ENCODE measurements at places on chromosomes 13 and 19.
A peak's percentile ranks its signal among the peaks of the same experiment; 100 is the strongest.

DNA sequence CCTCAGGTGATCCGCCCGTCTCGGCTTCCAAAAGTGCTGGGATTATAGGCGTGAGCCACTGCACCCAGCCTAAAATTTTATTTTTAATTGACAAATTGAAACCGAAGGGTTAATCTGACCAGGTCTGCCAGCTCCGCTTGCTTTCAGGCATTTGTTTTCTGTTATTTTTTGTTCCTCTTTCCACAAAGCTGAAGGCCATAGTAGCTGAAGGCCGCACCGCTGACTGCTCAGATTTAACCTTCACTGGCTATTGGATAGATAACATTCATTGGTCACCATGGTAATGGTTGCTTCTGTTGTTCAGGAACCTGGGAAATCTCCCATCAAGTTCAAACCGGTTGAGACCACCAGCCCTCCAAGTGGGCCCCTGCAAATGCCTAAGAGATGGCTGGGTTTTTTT, 124.5 kb upstream of the USP29 start:
- no peak for DNase-seq

- DNase-seq: no peak
Observed at GRCh38 chr13:91368676-91369440, 21.4 kb downstream of the MIR17HG start.

- DNase-seq: no peak
Observed at GRCh38 chr13:113441661-113442060, 11.6 kb downstream of the ADPRHL1 start.

GRCh38 chr13:47809411-47809810, 191.7 kb downstream of the SUCLA2 start:
- DNase-seq: no peak

DNA sequence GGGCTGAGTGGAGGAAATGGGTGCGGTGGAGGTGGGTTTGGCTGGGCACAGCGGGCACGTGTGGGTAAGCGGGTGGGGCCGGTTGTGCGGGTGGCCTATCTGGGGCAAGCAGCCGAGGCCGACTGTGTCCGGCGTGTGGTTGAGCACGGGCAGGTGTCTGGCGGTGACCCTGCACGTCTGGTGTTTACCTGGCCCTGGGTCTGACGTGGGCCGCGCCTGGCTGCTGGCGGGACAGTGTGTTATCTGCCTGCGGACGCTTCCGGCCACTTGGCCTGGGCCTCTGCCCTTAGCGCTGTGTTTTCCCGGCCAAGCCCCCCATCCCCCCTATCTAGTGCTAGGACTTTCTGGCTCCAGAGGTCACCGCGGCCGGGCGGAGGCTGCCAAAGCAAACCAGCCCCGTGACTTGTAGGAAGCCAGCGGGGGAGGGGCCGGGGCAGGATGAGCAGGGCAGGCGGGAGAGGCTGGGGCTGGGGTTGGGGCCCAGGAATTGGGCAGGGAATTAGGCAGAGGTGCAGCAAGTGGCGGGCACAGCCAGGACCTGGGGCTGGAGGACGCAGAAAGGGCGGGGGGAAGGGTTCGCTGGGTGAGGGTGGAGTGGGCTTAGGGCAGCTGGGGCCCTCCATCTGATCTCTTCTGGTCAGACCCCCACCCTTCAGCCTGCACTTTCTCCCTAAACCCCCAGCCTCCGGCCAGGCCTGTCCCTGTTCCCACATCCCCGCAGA, 534 bp upstream of the HPN start:
- no peak for DNase-seq

DNA sequence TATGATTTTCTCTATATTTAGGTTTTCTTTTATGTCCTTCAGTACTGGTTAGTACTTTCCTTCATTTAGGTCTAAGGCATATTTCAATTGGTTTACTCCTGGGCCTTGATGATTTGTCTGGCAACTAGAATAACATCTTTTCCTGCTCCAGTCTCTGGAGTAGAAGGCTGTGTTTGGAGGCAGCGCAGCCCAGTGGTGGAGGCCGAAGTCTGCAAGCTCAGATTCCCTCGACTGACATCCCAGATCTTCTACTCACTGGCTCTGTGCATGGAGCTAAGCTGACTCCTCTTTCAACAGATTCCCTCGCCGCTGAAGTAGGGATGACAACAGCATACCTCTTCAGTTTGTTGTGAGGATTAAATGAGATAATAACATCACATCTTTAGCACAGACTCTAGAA, 141.0 kb downstream of the RAP2A start:
- DNase-seq: no peak

DNA sequence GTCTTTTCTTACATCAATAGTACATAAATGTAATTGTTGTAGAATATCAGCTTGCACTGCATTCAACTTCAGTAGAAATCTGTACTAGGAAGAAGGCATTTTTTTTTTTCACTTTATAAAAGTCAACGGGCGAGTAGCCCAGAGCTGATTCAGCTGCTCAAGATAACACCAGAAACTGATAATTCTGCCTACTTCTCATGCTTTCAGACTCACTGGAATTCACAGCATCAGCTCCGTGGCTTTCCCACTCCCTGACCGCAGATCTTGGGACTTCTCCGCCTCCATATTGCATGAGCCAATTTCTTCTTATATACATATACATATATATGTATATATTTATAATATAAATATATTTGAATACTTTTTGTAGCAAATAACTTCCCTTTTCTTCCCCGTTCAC, 263.1 kb upstream of the RXFP2 start:
- DNase-seq: no peak

GRCh38 chr13:24668955-24669582, 11.1 kb upstream of the ATP12A start:
- DNase-seq: no peak

- no peak for DNase-seq
Observed at GRCh38 chr19:7469669-7470285, 19.1 kb downstream of the PEX11G start.

DNA sequence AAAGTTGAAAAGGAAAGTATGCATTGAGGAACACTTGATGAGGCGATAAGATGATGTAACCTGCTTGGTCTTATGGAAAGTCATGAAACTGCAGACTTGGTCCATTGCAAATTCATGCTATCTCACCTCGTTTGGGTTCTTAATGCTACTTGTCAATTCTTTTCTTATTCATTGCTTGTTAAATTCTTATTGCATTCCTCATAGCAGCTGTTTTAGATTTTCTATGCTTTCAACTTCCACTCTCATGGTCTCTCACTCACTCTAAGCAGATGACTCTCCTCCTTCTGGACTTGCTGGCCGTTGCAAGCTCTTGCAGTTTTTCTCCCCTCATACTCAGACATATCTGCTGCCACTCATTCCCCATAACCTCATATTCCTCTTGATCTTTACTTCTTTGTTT, 67.8 kb upstream of the CSNK1A1L start:
- no peak for DNase-seq

DNA sequence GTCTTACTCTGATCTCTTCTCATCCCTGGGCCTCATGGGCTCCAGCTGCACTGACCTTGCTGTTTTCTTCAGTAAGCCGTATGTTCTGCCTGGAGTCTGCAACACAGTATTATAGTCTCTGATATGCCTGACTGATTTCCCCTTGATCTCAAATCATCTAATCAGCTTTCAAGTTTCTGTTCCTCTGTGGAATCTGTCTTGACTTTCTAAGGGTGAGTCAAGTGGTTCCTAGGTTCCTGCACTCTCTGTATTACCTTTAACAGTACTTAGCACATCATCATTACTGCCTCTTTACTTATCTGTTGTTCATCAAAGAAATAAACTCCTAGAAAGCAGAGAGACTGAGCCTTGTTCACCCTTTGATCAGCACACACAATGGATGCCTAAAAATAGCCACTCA, 350.7 kb downstream of the LMO7 start:
- DNase-seq: no peak

- no peak for DNase-seq
Observed at GRCh38 chr19:18883526-18884304, 12.2 kb downstream of the CERS1 start.

- no peak for DNase-seq
Observed at GRCh38 chr19:14434543-14435319, 1.6 kb downstream of the PKN1 start.

DNA sequence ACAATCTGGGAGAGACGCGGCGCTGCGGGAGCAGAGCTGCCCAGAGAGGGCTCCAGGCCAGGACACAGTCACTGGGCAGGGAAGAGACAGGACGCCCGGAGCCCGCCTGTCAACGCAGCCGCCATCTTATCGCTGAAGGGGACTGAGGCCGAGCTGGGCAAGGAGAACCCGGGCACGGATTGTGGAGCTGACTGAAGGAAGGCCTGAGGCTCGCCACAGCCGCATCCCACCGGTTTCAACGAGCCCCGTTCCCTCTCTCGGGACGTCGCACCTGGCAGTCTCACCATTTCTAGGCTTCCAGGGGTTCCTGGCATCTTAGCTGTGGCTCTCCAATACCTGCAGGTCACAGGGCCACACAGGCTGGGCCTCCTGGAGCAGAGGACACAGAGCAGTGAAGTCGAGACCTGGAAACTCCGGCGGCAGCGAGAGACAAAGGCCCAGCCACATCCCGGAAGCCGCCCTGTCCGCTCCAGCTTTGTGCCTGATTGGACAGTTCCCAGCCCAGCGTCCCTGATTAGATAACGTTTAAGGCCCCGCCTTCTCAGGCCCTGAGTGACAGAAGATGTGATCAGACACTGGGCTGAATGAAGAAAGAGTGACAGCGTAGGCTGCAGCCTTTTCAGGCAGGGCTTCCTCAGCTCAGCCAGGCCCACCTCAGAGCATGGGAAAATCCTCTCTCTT, at the start of gene ZNF91:
ZNF91 (minus strand) TSS at position 431 of the 681 bp plus-strand sequence; CDS start at position 314, 117 bp downstream.
- peak; percentile 84 for DNase-seq

DNA sequence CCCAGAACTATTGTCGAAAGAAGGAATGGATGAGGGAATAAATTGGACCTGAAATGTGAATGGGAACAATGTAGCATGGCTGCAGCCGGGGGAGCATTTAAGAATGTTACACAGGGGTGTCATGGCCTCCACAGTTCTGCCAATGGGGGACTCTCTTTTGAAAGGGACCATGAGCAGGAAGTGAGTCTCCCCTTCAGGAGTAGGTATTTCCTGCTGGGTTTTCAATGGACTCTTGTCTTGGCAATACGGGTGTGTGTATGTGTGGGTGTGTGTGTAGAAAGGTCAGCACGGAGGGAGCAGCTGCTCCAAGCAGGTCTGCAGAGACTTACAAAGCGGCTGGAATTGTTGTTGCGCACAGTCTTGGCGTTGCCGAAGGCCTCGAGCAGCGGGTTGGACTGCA, 24.4 kb downstream of the MYO1F start:
- DNase-seq: no peak

DNA sequence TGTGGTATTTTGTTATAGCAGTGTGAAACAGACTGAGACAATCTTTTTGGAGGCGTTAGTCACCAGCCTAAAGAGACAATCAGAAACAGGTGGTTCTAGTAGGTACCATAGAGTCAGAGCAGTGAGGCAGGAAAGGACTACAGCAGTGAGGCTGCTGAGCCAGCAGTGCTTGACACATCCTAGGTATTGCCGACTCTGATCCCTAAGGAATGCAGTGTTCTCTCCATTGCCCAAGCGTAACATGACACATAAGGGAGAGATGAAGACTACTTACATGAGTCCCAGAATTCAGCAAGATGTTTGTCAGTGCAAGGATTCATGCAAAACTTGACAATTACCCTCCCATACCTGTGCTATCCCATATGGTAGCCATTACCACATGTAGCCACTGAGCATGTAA, 62.4 kb upstream of the XPO4 start:
- DNase-seq: no peak

- no peak for DNase-seq
Observed at GRCh38 chr13:87274209-87274819, 396.9 kb upstream of the SLITRK5 start.

DNA sequence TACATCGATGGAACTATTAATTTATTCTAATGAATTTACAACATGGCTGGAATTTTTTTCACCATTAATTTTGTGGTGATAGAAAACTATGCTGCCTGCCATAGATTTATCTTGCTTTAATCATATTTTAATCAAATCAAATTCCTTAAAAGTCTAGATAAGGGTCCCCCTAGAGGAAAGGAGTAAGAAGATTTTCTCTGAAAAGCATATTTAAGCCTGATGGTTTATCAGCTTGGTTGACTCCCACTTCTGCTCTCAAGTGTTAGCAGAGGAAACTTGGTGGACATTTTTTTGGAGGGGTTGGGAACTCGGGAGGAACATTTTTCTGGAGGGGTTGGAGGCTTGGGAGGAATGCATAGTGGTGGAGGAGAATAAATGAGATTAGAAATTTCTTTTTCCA, 253.3 kb downstream of the KCNRG start:
- no peak for DNase-seq

DNA sequence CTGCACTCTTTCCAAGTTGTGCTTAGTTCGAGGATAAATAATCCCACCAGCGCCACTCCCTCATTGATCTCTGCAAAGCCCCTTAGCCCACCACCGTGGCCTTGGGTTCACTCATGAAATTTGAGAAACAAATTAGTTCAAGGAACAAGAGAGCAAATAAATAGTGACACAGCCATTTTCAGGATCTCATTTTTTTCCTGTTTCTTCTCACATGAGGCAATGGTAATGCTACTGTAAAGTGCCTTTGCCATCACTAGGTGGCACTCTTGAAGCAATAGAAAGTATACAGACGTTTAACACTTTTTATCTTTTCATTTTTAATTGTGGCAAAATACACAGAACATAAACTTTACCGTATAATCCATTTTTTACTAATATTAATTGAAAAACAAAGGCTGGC, 76.8 kb upstream of the ZNF835 start:
- no peak for DNase-seq

GRCh38 chr13:100221166-100221565, 132.3 kb downstream of the PCCA start:
- DNase-seq: no peak

- no peak for DNase-seq
Observed at GRCh38 chr19:42248270-42249148, 6.1 kb upstream of the GSK3A start.

- DNase-seq: no peak
Observed at GRCh38 chr13:50518781-50519201, 324.7 kb downstream of the DLEU7 start.

DNA sequence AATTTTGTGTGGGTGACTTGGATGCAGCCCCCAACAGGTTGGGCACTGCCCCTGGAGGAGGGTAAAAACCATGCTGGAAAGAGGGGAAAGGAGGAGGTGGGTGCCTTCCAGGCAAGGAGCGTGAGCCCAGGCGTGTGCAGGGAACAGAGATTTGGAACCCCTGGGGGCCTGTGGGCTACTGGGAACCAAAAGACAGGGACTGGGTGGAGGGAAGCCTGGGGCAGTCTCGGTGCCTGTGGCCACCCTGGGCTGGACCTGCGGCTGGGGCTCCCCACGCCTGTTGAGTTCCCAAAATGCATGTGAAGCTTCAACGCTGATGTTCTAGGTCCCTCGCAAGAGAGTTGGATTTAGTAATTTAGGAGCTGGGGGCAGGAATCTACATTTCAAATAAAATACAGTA, 24.8 kb downstream of the GGACT start:
- DNase-seq: no peak

- no peak for DNase-seq
Observed at GRCh38 chr13:110416131-110417025, 109.3 kb downstream of the COL4A2 start.

DNA sequence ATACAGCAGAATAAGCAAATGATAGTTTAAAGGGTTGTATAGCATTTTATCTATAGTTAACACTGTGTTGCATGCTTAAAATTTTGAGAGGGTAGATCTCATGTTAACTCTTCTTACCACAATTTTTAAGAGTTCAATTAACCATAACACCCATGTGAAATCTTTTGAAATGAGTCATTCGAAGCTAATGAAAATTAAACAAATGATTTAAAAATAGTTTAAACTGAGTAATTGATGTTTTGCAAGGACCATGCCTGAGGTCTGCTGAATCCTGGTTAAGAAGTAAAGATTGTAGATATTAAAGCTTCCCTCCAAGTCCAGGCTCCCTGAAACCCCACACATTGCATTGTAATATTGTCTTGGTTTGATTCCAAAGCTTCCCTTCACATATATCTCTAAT, 176.7 kb upstream of the RNF113B start:
- DNase-seq: no peak
